Renal cortex interstitium (tissue), 15 donors: ENCODE measurements at places on chromosomes 16 and 17. TPM values are rescaled to one million over a fixed set of nuclear protein-coding genes. Genes with fewer than 3 reads are reported as not detected.
A peak's percentile ranks its signal among the peaks of the same experiment; 100 is the strongest.

DNA sequence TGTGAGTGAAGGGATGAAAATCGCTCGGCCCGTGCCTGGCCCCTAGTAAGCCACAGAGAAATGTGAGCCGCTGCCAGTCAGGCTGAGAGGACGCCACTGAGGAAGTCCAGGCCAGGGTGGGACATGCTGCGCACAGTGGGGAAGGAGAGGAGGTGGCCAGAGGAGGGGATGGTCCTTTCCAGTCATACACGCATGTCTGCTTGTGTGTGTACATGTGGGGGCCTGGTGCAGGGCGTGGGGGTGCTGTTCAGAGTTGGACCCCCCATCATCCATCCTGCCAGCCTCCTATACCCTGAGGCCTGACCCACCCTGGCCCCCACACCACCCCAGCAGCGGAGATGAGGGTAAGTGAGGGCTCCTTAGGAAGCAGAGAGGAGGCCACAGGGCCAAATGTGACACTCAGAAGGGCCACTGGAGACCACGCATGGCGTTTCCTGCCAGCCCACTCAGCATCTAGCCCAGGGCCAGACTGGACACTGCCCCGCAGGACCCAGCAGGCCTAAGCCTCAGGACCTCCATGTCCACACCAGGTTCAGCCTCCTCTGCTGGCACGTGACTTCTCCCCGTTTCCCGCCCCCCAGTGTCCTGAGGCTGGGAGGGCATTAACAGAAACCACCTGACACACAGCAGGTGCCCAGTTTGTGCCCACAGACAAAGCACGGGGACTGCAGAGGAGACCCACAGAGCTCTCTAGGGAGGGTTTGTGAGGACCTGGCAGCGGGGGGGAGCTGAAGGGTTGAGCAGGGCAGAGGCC is 7.0 kb downstream of the DOC2A start:
- no peak for DNase-seq

GRCh38 chr17:33896263-33896662 is 358.8 kb upstream of the CCL2 start:
- no peak for DNase-seq

DNA sequence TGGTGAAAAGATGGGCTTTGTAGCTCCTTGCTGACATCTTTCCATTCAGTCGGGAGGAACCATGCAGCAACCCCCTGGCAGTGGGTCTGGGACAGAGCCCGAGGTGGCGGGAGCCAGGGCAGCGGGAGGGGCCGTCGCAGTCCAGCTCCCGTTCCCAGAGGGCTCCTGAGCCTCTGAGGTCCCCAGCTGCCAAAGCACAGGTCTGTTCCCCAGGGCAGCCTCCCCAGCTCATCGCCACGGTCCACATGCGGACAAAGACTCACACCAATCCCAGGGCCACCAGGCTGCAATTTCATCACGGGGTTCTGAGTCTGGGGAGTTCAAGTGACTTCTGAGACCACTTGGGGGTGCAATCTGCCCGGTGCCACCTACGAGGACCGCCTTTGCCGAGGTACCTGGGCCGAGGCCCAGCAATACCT is 196.0 kb downstream of the RBFOX3 start:
- no peak for DNase-seq

GRCh38 chr17:16513873-16514272 is 21.9 kb upstream of the LRRC75A start:
- DNase-seq: no peak

DNA sequence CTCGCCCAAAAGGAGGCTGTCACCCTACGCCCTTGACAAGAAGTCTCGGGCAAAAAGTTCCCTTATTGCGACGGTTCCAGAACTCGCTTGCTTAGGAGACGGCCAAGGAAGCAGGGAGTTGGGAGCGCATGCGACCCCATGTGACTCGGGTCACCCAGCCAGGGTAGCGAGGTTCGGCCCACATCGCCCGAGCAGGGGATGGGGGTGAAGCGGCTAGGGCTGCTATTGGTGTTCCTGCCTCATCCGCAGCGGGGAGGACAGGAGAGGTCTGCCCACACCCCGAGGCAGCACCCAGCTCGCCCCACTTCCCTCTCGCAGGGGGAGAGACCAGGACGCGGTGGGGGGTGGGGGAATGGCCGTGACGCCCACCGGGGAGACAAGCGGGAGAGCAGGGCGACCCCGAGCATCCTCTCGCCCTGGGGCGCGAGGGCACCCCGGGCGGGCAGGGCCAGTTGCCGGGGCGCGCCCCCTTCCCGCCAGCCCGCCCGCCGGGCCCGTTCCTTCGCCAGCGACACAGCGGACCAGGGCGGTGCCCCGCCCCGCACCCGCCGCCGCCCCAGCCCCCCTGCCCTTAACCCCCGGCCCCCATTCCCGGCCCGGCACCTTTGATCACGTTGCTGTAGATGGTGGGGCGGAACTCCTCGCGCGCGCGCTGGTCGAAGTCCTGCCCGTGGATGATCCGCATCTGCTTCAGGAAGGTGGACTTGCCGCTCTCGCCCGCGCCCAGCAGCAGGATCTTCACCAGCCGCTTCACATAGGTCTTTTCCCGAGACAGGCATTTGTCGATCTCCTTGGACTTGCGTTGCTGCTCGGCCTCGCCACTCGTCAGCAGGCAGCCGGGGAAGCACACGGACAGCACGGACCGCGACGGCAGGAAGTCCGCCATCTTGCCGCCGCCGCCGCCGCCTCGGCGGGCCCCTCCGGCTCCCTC is 567 bp downstream of the GNA13 start:
- DNase-seq: peak; percentile 28

Gene SERPINF2
- polyA plus RNA-seq: 101 TPM

GRCh38 chr16:2404099-2404498 is 25.1 kb upstream of the CCNF start:
- DNase-seq: no peak
